Stimulated activated CD4-positive, alpha-beta T cell treated with anti-CD3 and anti-CD28 coated beads, Interleukin-15, amount 100 ng/mL, for 1 hour (primary cell): ENCODE measurements at places on chromosomes 2 and 18.

DNA sequence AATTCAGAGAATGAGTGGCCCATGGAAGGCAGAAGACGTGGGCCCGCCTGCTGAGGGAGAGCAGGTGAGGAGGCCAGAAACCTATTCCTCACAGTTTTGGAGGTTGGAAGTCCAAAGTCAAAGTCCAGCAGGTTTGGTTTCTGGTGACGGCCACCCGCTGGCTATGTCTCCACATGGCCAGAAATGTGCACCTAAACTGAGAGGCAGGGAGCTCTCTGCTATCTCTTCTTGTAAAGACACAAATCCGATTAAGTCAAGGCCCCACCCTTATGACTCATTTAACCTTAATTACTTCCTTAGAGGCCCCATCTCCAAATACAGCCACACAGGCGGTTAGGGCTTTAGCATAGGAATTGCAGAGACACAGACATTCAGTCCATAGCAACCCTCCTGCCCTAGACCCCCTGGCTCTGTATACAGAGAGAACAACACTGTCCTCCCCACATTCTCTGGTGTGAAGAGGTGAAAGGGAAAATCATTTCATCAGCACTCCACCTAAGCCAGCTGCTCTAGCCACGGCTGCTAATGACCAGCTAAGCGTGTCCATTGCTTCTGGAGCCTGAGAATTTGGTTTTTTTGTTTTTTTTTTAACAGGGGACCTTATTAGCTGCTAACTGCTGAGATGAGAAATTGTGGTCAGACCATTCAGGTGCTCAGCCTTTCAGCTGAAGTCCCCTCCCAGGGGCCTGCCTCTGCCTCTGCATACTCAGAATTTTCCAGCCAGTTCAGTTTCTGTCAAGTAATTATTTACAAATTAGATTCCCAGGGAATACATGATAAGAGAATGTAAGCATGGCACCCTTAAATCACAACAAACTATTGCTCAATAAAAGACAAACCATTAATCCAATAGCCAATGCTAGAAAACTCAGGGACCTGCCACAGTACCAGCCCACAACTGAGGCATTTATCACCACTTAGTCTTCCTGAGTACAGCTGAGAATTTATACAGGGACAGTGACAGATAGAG is 368.7 kb upstream of the ID2 start:
- DNase-seq, result no peak

- DNase-seq, result no peak
Measured at GRCh38 chr2:43430489-43430888, 165.3 kb downstream of the THADA start.

GRCh38 chr2:238420442-238420841 is 6.3 kb upstream of the ASB1 start:
- no peak for DNase-seq

DNA sequence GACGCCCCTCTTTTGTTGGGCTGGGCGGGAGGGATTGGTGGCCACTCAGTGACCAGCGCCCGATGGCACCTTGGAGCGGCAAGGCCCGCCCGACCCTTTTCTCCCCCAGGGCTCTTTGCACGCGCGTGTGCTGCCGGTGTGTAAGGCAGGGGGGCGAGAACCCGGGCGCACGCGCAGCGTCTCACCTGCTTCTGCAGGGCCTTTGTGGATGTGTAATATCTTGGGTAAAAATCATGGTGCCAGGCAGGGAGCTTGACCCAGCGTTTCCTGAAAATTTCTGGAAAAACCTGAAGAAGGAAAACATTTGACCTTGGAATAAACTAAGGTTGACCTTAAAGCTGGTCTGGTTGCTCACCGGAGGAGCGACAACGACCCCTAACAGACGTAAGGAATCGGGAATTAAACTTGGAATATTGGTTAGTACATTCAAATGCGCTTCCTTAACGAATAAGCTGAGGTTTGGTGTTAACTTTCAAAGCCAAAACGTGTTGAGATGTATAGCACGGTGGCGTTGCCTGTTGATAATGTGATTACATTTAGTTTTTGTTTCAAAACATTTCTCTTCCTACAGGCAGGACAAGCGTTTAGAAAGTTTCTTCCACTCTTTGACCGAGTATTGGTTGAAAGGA is 438 bp downstream of the HSPE1 start:
- DNase-seq, result no peak
